ENCODE measurements at places on chromosomes 3 and 15.

DNA sequence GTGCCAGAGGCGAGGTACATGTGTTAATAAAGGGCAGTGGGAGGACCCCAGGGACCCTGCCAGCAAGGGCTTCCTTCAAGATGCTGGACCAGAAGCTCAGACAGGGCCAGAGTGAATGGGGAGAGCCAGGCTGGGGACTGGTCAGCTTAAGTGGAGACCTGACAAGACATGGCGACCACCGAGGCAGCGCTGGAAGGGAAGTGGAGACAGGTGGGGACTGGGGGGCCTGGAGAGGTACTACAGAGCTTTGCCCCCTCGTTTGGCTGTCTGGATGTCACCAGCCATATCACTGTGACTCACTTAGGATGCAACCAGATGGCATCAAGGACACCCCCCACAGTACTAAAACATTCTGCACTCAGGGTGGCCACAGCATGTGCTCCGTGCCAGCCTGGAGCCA, 97.9 kb downstream of the ADCY5 start:
- no peak for DNase-seq

DNA sequence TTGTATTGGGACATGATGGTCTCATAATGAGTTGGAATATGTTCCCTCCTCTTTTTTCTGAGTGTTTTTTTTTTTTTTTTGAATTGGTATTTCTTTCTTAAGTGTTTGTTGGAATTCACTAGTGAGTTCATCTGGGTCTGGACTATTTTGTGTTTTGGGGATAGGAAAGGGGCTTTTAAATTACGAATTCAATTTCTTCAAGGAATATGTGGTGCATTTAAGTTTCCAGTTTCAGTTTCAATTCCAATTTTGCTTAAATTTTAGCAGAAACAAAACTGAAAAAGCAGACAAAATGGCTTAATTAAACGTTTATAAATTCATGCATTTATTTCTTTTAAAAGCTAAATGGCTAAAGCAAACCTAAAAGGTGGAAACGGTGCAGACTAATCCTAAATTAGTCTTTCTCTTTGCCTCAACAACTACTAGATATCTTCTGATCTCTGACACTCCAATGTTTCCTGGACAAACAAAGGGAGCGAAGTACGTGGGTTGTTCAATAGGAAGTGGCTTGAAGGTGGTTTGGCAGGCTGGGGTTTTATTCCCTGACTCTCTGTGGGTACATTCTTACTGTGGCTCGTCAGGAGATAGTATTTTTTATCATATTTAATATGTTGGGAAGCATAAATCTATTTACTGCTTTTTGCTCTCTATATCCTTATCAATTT, 50.0 kb upstream of the CORO2B start:
- no peak for DNase-seq

DNA sequence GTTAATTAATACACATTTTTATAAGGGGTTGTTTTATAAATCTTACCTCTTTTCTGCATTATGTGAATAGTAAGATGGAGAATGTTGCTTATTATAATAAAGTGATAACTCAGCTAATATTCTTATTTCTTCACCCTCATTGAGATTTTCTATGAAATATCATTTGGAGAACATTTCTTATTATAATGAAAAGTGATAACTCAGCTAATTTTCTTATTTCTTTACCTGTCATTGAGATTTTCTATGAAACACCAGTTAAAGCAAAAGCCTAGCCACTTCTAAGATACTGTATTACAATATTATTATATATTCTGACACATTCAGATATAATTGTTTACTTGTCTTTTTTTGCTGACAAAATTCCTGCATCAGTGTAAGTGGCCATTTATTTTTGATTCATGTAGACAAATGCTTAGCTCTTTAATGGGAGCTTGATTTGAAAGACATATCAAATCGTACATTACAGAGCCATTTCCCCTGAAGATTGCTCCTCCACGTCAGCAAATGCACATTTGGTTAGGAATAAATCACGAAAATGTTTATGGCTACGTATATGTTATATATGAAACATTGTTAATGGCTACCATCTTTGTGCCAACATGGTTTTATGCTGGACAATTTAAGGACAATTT, 427.5 kb downstream of the CHL1 start:
- no peak for DNase-seq

GRCh38 chr3:184336547-184337398, 627 bp upstream of the FAM131A start:
- no peak for DNase-seq

GRCh38 chr3:183122257-183122932, 23.1 kb upstream of the MCCC1 start:
- no peak for DNase-seq

- no peak for DNase-seq
Observed at GRCh38 chr15:35484231-35484945, 61.6 kb downstream of the DPH6 start.

- DNase-seq, result no peak
Observed at GRCh38 chr15:64878705-64879104, 33.0 kb upstream of the ANKDD1A start.

DNA sequence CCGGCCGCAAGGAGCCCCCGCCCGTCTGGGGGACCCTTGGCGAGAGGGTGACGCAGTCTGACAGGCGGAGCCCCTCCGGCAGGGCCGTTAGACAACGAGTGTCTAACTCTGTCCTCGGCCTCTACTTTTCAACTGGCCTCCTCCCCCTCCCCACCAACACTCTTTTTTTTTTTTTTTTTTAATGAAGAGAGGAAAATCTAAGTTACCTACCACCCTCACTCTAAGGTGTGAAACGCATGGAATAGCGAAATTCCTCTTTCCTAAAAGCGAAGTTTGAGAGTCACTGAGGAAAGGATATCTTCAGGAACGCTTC, 521 bp upstream of the SUSD5 start:
- no peak for DNase-seq

GRCh38 chr3:16382845-16383244, 117.8 kb downstream of the OXNAD1 start:
- no peak for DNase-seq

- no peak for DNase-seq
Observed at GRCh38 chr3:155386919-155387318, 93.4 kb upstream of the STRIT1 start.

- DNase-seq, result no peak
Observed at GRCh38 chr15:68430471-68431036, 1.4 kb downstream of the ITGA11 start.

DNA sequence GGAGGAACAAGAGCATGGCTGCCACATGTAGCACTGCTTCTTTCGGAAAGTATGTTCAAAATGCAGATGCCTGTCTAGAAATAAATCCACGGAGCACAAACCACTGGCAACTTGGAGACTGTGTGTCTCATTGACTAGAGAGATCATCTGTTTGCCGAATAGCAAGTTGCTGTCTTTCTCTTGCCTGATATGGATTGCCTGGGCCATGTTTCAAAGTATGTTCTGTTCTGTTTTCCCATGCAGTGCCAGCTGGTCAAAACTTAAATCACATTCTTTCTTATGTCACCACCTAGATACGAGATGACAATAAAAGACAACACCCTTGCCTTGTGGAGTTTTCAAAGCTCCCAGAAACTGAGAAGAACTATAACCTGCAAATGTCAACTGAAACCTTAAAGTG, 318.9 kb downstream of the RYR3 start:
- no peak for DNase-seq

GRCh38 chr15:89662893-89663626, 7.8 kb upstream of the KIF7 start:
- DNase-seq, result no peak

GRCh38 chr3:165210132-165210531, 13.9 kb upstream of the SLITRK3 start:
- no peak for DNase-seq

DNA sequence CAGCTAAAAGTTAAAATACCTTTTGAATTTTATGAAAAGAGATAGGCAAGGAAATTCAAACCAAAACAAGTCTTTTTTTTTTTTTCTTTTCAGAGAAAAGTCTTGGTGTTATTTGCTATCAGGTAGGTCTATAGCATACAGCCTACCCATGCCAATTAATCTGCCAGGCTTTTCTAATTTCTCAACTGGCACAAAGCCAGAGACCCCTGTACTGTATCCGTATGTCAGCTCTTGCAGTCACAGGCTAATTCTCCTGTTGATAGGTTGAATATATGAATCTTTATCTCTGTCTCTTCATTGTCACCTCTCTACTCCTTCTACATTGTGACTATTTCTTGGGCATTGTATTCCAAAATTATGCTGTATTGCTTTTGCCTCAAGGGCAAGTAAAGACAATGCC, 133.4 kb downstream of the IL5RA start:
- DNase-seq, result no peak

- no peak for DNase-seq
Observed at GRCh38 chr3:135490219-135490915, 475.2 kb upstream of the PPP2R3A start.

DNA sequence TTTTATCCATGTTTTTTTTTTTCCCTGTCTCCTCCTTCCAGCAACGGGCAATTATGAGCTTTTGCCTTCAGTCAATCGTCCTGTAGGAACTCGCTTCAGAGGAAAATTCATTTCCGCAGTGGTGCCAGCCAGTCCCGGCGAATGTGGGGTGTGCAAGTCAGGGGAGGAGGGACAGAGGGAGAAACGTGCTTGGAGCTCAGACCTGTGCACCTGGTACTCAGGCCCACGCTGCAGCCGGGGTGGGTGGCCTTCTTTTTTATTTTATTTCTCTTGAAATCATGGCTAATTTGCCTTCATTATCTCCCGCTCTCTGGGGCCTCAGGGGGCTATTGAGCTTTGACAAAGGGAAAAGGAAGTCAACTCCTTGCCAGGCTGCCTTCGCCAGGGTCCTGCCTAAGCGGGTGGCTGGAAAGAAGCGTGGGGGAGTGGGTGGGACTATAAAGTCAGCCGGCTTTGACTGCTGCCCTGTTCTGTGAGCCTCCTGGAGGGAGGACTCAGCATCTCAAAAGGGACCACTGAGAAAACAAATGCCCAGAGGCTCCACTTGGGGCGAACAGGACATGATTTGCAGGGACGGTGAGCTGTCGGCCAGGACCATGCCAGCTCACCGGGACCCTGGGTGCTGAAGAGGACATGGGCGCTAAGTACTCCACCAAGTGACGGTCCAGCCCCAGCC, 5.5 kb downstream of the GRIP2 start:
- no peak for DNase-seq

- DNase-seq, result no peak
Observed at GRCh38 chr3:143849854-143850549, 1.7 kb upstream of the SLC9A9 start.

DNA sequence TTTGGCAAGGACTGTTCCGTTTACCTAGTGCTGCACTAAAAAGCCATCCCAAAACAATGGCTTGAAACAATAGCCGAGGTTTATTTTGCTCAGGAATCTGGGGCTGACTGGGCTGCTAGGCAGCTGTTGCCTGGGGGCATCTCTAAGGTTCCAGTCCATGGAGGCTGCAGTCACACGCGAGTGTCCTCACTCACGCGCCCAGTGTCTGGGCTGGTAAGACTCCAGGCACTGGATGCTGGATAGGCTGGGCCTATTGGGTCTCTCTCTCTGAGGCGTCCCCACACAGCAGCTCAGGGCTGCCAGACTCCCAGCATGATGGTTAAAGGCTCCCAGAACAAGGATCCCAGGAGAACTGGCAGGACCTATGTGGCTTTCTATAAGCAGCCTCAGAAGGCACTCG, 34.2 kb downstream of the ALS2CL start:
- no peak for DNase-seq

DNA sequence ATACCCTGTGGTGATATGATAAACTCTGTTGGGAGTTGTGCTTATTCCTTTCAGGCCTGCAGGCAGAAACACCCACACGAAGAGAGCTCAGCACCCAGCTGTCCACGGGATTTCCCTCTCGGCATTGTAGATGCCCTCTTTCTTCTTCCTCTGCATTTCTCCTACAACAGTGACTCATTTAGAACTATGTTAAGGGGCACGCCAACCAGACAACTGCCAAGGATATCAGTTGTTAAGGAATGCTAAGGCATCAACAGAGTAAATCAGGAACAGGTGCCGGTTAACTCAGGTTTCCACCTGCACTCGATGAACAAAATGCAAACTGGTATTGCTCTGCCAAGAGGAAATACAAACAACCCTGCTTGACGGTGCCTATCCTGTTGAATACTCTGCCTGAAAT, 270.0 kb upstream of the PEX5L start:
- no peak for DNase-seq

GRCh38 chr3:158671821-158672214, 630 bp downstream of the LXN start:
- DNase-seq, result no peak

DNA sequence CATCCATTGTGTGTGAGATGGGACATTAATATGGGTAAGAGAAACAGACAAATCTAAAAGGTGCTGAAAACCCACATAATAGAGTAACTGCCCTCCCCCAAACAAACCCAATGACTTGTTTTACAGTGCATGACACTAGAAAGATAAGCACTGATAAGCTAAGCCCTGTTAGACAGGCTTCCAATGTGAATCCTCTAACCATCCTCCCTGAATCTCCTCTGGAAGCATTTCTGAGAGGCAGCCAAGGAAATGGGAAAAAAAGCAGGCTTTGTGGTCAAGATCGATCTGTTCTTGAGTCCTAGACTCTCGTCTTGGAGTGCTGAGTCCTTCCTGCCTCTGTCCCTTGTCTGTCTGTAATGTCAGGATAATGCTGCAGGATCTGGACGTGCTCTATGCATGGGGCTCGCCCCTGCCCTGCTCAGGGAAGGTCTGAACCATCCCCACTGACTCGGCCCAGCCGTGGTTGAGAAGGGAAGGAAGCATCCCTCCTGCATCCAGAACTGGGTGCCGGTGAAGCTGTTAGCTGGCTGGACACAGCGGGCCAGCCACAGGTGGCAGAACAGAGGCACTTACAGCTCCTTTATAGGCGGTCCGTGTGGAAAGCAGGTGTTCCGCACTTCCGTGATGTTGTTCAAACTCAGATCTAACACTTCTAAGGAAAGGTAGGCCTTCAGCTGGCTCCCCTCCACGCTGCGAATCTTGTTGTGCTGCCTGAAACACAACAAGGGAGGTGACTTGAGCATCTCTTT, 84.1 kb downstream of the LRIG1 start:
- no peak for DNase-seq

DNA sequence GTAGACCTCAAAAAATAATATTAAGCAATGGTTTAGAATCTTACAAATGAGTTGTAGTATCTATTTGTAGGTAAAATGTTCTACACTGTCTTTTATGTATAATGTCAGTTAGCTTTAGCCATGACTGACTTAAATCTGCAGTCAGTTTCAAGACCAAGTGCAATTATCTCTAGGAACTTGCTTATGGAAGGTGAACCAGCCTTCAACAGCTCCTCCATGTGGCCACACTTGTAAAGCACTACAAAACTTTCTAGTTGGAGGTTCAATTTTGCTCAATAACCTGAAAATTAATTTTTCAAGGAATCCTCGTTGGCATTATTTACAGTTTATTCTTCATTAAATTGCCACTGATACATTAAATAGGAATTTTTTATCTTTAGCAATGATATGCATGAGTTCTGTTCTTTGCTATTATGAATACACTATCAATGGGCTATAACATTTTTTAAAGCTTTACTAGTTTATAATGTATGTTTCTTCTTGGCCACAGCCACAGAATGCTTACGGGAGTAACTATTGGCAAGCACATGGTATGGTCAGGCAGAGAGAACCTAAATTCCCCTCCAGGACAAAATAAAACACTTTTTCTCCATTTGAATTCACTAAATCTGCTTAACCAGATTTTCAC, 315.3 kb upstream of the UBE2E2 start:
- DNase-seq, result no peak
